Esophagus mucosa (tissue), 1 donor: ENCODE measurements at places on chromosomes 1 and 21.

DNA sequence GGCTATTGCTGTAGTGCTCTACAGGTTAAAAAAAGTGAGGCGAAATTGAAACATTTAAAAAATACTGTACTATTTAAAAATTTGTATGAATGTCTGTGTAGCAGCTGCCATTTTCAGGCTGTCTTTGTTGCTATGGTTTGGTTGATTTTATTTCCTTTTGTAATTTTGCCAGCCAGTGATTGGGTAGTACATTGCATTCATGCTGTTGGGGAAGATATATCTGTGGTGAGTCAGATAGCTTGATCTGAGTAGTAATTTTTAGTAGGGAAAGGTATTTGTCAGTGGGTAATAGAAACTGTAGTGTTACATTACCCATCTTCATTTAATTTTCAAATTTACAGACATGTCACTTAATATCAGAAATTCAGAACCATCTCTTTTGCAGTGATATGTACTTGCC lies 15.0 kb downstream of the NFIA start:
- ATAC-seq, result peak; percentile 79

- ATAC-seq, result no peak
Measured at GRCh38 chr21:29194847-29195246, 64.4 kb downstream of the MAP3K7CL start.

- ATAC-seq, result peak; percentile 25
Measured at GRCh38 chr1:206021008-206021625, 2.6 kb downstream of the CTSE start.

GRCh38 chr21:43827015-43827611 lies 37.7 kb downstream of the RRP1 start:
- ATAC-seq, result peak; percentile 56

GRCh38 chr1:97745912-97746311 lies 174.9 kb downstream of the DPYD start:
- ATAC-seq, result peak; percentile 55

- no peak for ATAC-seq
Measured at GRCh38 chr1:42761567-42761966, 5.3 kb downstream of the P3H1 start.

- ATAC-seq, result no peak
Measured at GRCh38 chr1:201715351-201715750, 113.6 kb upstream of the IPO9 start.

GRCh38 chr1:125066385-125066784 lies 3881.6 kb downstream of the SRGAP2C start:
- ATAC-seq, result no peak

DNA sequence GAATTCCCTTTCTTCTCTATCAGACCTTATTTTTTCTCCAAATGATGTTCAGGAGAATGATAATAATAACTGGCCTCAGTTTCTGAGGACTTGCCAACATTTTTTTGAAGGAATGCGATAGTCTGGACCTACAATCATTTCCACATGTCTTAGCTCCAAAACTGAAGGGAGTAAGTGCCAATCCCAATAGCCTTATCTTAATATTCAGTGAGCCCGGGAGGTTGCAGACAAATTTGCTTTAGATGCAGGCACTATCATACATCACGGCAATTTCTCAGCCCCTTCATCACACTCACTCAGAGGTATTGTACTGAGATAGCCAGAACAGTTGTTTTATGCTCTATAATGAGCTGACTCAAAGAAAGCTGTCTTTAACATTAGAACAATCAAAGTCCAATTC lies 796.9 kb downstream of the ADGRL2 start:
- ATAC-seq, result no peak

GRCh38 chr1:158654571-158654970 lies 31.9 kb downstream of the SPTA1 start:
- ATAC-seq, result no peak

GRCh38 chr1:221336126-221336525 lies 405.8 kb downstream of the DUSP10 start:
- ATAC-seq, result no peak

DNA sequence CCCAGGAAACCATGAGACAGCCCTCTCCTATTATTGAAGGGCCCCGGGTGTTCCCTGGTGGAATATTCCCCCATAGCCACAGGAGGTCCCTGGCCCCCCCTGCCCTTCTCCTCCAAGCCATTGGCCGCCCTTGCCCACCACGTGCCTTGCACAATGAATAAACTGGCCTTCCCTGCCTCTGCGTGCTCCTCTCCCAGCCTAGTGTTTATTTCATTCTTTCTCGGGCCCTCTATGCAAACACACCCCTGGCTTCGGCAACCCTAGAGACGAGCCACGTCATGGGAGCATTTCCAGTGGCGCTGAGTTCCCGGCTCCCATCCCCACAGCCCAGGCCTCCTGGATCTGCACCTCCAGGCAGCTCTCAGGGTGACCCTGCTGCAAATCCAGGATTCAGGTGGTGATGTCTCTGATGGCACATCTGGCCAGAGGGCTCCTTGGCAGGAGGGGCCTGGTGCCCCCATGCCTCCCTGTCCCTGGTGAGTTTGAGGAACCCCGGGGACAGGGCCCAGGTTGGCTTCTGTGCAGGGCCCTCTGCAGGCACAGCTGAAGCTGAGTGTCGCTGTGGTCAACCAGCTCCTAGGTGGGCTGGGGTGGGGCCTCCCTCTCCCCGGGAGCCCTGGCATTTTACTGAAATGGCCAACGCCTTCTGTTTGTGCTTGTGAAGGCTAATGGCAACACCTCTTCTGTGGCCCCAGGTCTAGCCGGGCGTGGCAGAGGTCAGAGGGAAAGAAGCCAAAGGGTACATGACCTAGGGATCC lies 6.2 kb downstream of the KRTAP10-12 start:
- ATAC-seq, result no peak

GRCh38 chr1:159800177-159800930 lies 1.8 kb upstream of the FCRL6 start:
- ATAC-seq, result no peak

GRCh38 chr1:31714442-31715086 lies 10.7 kb upstream of the COL16A1 start:
- ATAC-seq, result peak; percentile 34

DNA sequence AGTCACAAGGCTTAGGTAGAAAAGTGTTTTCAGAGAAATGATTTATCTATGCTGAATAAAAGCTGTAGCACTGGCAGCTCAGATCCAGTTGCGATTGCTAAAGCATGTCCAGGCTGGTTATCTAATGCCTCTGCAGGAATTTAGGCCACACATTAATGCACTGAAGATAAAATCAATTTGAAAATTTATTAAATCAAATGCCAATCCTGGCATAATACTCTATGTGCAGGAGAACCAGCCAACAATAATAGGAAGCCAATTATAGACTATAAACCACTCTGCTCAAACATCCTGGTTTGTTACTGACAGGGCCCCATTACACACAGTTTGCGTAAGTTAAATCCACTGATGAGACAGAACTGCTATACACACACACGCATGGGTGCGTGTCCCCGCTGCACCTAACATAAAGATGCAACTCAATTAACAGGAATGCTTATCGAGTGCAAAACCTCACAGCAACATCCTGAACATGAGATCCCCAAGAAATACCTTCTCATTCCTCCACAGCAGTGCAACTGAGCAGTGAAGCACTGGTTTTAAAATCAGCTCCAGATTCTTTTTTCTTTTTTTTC lies 40.6 kb downstream of the PTP4A2 start:
- ATAC-seq, result peak; percentile 65

GRCh38 chr1:36787312-36787913 lies 246.9 kb downstream of the GRIK3 start:
- no peak for ATAC-seq

- ATAC-seq, result no peak
Measured at GRCh38 chr1:229940684-229941083, 126.4 kb upstream of the GALNT2 start.

DNA sequence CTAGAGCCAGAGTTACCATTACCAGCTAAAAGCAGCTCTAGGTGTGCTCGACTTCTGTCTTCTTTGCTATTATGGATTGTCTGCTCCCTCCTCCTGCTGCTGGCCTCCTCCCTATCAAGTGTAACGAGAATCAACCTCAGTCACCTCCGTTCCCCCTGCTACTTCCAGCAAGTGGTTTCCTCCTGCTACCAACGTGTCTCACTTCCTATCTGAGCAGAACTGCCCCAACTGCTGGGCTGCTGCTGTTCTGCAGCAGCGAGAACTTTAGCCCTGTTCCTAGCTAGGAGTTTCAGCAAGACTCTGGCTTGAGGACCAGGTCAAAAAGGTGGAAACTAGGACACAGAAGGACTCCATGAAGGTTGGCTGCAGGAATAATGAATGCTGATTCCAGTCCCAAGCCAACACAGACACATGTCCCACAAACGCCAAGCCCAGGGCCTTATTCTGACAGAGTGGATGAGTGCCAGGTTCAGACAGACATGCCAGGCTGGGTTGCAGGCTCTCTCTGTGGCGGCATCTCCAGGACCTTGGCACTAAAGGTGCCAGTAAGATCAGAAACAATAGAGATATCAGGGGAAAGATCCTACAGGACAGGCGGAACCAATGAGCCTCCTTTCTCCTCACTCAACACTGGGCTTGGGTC lies 46.9 kb downstream of the CD34 start:
- no peak for ATAC-seq

DNA sequence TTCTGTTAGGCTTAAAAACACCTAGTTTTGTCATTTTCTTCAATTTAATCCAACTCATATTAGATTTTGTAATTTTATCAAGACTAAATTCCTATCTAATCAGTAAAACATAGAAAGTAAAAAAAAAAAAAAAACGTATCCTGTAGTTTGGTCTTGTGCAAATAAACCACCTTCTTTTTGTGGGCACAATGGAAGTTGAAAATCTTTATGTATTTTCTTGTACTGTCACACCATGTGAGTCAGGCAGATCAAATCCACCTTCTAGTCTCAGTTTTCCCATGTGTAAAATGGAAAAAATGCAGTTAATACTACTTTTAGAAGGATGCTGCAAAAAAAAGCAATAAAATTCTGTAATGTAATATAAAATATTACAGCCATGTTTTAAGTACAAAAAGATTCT lies 129.8 kb downstream of the CYYR1 start:
- ATAC-seq, result no peak

GRCh38 chr1:226350519-226350865 lies 41.5 kb upstream of the LIN9 start:
- no peak for ATAC-seq

DNA sequence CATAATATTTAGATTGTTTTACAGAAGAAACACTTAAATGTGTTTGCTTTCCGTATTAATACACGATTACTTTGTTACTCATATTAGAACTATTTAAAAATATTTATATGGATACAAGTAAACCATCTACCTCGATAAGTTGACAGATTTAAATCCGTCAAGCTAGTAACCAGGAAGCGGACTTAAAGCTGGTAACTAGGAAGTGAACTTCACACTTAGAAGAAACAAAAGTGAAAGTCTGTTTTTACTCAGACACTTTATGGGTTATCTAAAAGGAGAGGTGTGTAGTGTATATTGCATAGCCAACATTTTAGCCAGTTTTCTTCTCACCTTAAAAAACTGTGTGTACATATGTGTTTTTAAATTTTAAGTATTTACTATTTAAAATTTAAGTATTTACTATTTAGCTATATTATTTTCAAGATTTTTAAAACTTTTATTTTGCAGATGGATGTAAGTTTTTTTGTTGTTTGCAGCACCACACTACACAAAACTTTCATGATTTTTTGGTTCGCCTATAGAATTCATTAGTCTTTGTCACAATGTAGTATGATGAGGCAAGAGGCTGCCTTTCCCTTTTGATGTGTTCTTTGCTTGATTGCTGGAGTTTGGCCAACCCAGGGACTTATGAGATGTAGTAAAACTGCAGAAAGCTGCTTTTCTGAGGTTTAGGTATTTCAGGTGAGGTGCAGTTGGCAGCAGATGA lies 2.7 kb downstream of the USP25 start:
- ATAC-seq, result peak; percentile 24

GRCh38 chr1:222404710-222405109 lies 143.2 kb downstream of the HHIPL2 start:
- ATAC-seq, result no peak

GRCh38 chr1:119245881-119246280 lies 105.4 kb upstream of the WARS2 start:
- no peak for ATAC-seq

GRCh38 chr1:56430141-56430839 lies 149.1 kb downstream of the PLPP3 start:
- ATAC-seq, result no peak
